ENCODE measurements at places on chromosomes 13 and 19. TPM values are rescaled to one million over a fixed set of nuclear protein-coding genes. Genes with fewer than 3 reads are reported as not detected.

GRCh38 chr13:44092078-44092970, 212.6 kb downstream of the LACC1 start:
- no peak for DNase-seq

- DNase-seq: no peak
These were observed 622 bp upstream of the VSTM2B start for GRCh38 chr19:29524912-29525831.

DNA sequence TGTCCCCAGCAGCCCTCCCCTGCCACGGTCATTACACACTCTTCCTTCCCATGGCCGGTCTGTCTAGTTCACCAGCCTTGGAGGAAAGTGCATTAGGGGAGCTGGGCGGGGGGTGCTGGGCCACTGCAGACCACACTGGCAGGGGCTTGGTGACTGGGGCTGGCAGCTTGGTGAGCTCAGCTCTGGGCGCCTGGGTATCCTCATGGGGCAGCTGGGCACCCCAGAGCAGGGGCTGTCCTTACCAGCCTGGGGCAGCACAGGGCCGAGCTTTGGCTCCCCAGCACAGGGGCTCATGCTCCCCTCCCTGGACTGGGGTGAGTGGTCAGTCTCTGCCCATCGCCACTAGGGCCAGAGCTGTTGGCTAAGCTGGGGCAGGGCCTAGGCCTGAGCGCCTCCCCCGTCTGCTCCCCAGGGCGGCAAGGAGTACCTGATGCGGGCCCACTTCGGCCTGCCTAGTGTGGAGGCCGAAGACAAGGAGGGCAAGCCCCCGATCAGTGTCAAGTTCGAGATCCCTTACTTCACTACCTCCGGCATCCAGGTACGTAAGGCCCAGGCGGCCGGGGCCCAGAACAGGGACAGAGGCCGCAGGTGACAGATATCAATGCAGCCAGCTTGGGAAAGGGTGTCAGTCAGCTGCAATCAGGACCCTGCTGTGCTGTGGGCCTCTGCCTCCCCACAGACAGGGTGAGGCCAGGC, 35.5 kb downstream of the AP1M1 start:
- no peak for DNase-seq

DNA sequence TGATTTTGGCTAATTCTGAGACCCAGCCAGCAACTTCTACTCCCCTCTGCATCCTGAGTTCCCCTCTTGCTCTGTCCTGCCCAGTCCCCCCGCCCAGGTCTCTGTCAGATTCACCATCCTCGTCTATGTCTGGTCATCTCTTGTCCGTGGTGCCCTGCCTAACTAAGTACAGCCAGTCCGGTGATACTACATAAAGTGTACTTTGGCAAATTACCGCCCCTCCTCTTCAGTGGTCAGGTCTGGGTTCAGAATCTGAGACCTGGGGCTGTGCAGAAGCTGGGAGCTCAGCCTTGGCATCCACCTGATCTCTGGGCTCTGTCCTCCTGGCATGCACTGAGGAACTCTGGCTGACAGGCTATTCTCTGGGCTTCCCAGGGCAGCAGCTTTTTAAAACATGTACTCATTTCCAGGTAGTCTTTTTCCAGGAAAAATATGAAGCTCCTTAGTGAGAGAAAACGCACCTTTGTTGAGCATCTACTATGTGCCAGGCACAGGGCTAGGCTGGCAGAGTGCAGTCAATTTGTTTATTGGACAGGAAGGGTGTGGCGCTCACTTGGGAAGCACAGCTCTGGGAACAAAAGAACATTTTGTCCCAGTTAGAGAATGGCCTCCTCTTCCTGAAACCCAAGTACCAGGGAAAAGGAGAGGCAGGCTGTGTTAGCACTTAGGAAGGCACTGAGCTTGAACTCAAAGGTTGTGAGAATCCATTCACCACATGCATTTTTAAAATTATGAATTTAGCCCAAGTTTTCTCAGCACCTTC, 88.9 kb downstream of the TSHZ3 start:
- DNase-seq: no peak

DNA sequence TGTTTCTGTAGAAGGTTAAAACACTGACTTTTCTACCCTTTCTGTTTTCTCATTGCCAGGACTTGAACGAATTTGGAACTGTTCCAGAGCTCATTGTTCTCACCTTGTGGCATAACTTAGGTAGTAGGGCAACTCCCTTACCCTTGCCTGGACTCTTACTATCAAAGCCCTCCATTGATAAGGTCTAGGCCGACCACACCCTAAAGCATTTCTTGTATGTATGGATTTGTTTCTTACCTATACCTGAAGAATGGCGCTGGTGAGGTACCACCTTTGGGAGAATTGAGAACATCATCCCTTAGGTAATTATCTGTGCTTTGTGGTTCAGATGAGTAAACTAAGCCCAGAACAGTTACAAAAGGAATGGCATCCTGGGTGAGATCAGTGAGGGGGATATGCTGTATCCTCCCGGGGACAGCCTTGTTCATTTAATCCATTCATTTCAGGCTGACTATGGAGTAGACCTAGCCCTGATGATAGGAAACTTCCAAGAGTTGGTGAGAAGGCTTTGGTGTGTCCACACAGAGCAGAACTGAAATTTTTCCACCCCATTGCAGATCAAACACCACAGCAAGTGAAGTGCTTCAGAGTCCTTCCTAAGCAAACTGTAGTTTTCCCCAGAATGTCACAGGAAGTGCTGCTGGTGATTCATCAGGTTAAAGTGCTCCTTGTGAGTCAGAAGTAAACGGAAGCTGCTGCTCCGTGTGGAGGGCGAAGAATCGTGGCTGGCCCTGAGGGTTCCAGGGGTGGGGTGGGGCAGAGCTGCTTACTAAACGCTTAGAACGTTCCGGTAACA, 113.0 kb downstream of the TEX26 start:
- no peak for DNase-seq

DNA sequence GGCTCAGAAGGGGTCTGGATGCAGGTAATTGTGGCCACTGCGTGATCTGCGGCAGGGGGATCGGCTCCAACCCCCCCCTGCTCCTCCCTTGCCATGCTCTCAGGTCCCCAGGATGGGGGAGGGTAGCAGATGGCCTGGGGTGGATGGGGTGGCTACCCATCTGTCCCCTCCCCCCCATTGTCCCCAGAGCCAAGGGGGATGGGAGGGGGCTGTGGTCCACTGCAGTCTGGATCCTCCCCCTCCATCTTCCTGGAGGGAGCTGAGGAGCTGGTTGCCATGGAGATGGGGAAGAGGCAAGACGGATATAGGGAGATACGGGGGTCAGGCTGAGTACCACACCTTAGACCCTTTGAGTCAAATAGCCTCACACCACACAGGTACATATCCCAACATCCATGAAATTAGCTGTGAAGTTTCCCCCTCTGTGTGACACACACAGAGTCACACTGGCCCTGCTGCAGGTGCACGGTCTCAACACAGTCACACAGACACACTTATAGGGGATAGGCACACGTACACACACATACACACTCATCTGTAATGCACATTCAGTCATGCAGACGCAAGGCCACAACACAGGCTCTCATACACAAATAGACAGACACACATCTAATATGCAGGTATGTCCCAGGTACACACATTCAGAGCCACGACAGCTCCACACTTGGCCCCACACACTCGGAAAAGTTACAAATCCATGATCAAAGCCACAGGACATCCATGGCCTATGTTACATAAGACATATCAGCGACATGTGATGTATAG, 1.8 kb upstream of the NOVA2 start:
- DNase-seq: no peak

DNA sequence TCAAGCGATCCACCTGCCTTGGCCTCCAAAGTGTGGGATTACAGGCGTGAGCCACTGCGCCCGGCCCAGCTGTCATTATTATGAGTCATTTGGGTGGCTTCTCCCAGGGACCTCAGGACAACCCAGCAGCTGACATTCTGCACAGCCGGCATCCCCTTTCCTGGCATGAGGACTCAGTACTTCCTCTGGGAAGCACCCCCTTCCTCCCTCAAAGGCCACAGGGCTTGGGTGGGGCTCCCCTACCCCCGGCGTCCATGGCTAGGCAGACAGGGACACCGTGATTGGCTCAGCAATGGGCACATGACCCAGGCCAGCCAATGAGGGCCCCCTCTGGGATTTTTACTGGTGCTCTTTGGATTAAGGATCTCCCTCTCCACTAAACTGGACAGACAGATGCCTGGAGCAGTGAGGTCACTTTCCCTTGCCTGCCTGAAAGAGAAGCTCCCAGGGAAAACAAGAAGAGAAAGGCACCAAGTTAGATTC, 6.0 kb downstream of the KANK2 start:
- no peak for DNase-seq

DNA sequence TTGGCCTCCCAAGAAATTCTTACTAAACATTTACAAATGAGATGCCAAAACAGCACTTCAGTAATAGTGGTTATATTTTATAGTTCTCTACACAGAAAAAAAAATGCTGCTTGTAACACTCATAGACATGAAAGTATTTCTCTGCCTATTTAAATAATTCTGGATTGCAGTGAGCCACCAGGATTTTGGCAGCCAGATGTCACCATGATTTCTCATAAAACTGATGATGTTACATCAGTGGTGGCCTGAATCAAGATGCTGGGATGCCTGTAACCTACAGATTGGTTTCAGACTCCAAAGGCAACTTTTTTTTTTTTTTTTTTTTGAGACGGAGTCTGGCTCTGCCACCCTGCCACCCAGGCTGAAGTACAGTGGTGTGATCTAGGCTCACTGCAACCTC, 2.7 kb upstream of the CAPS start:
- no peak for DNase-seq

DNA sequence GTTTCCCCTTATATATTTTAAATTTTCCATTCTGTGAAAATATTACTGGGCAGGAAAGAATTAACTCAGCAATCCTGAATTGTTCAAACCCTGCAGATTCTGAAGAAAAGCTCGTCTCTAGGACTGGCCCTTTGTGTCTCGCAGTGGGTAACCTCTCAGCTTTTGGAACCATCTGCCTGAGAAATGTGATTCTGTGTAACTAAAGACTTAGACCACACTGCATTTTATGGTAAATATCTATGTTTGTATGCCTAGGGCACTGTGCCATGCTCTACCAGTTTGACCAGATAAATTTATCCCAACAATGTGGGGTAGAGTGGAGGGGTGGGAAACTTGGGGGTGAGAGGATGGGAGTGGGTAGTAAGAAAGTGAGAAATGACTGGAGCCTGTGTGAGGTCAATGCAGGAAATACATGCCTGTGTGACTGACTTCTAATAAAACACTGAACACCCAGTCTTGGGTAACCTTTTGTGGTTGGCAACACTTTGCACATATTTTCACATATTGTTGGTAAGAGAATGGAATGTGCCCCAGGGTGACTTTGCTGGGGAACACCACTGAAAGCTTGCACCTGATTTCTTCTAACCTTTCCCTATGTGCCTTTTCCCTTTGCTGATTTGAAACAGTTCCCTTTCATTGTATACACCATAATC, 1181.9 kb downstream of the OLFM4 start:
- no peak for DNase-seq

- DNase-seq: no peak
These were observed 226.7 kb downstream of the RFC3 start for GRCh38 chr13:34044660-34045080.

DNA sequence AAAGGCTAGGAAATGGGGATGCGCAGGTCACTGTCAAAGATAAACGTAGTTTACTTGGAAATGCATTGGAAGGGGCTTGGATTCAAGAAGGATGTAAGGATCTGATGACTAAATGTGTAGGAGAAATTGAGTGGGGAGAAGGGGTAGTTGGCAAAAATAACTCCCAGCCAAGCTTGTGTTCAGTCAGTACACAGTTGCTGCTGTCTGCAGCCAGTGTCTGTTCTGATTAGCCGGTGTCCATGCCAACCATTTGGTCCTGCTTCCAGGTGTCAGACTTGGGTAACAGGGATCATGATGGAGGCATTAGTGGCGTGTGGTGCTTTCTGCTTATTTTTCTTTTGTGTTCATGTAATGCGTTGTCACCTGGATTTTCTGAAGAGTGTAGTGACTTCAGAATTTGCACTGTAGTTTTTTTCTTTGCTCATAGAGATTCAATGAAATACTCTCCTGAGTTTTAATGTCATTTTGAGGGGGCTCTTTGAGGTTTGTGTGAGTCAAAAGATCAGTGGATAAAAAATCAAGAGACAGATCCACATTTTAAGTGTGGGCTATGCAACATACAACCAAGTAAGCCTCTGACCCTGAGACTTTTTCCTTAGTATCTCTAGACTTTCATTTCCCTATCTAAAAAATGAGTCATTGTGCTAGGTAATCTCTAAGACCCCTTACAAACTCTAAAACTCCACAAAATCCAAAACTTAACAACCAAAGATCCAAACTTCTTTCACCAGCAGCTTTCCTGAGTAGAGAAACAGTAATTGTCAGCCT, 103.9 kb downstream of the WDFY2 start:
- no peak for DNase-seq

DNA sequence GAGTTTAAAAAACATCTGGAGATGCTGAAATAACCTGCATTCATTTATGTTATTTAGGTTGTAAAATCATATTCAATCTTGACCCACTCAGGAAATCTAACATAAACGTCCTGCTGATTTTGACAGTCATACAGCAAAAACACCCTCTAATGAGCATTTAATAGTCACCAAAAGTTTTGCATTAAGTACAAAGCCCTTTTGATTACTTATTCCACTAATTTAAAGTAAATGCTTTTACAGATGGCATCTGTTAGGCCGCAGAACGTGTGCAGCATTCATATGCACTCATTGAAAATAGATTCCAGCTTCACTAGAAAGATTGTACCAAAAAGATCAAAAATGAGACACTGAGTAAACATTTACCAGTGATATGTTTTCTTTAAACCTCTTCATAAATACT, 1295.1 kb downstream of the EFNB2 start:
- no peak for DNase-seq

DNA sequence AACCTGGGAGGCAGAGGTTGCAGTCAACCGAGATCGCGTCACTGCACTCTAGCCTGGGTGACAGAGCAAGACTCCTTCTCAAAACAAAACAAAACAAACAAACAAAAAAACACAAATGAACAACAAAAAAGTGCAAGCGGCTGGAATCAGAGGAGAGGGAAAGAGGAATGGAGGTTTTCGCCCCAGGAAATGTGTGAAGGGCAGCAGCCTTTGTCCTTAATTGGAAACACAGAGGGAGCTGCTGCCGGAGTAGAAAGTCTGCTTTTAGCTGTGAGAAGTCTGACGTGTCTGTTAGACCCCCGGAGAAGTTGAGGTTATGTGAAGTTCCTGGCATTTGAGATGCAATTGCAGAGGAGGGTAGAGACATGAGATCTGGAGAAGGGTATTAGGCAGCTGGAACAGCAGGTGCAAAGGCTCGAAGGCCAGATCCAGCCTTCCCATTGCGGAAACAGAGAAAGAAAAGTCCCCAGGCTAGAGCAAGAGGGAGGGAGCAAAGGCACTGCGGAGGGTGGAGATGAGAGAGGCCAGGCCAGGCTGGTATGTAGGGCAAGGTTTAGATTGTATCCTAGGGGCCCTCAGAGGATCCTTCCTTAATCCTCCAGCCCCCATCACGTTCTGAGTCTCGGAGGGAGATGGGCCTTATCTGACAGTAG, 473 bp downstream of the TMIGD2 start:
- no peak for DNase-seq

The FFAR2 gene
- total RNA-seq: 0.16 TPM

The ZNF441 gene
- total RNA-seq: 3.3 TPM

The PRR22 gene
- total RNA-seq: 3.9 TPM

The DZIP1 gene
- total RNA-seq: not detected

The THSD8 gene
- total RNA-seq: 3.0 TPM

The SYDE1 gene
- total RNA-seq: not detected

The PSG11 gene
- 0.29 TPM for total RNA-seq

The CEACAM21 gene
- total RNA-seq: 44.4 TPM

All from T-helper 17 cell (primary cell).